ENCODE measurements at places on chromosomes 7 and 10. TPM values are rescaled to one million over a fixed set of nuclear protein-coding genes. Genes with fewer than 3 reads are reported as not detected.

Gene ANLN
- 11.5 TPM for total RNA-seq

Gene WASHC2A
- 46.2 TPM for total RNA-seq

Gene LRWD1
- 26.1 TPM for total RNA-seq

Gene CTAGE8
- not detected for total RNA-seq

Gene HKDC1
- total RNA-seq: 6.8 TPM

Gene ATOH7
- not detected for total RNA-seq

Gene HSPB1
- total RNA-seq: 90.3 TPM

Gene NUDT1
- total RNA-seq: 8.3 TPM

Gene MMD2
- not detected for total RNA-seq

Gene TRIM73
- total RNA-seq: 1.3 TPM

Gene LEP
- 0.17 TPM for total RNA-seq

Gene PTPRZ1
- 0.46 TPM for total RNA-seq

Gene CYP26C1
- total RNA-seq: 0.07 TPM

Gene MRLN
- not detected for total RNA-seq

Gene PPP1R3C
- total RNA-seq: 201 TPM

Gene HOXA13
- total RNA-seq: not detected

Gene OR6V1
- not detected for total RNA-seq

Gene HOXA1
- 0.52 TPM for total RNA-seq

Gene GIMAP5
- not detected for total RNA-seq

Gene EDRF1
- 23.0 TPM for total RNA-seq

Gene FAM131B
- total RNA-seq: 3.2 TPM

Gene INA
- 1.3 TPM for total RNA-seq
